ENCODE measurements at places on chromosomes 6 and 20.

DNA sequence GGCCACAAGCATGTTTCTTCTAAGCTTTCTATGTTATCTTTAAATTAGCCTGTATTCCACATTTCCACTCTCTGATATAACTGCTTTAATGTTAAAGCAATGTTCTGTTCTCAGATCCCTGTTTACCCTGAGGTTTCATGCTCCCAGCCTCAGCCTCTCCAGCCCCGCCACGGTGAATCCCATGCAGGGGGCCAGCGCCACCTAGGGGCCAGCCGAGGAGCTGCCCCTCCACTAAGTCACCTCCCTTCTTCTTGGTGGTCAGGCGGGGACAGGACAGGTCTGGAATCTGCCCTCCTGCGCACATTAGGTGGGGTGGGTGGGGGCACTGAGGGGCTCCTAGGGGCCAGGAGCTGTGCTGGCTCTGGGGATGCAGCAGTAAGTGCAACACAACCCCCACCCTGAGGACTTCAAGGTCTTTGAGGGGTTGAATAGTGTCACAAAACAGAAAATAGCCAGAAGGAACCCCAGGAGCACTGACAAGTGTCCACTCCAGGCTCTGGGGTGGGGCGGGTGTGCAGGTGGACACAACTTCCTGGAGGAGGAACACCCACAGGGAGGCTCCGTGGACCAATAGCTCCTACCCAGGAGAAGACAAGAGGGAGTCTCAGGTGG lies 61.6 kb downstream of the RAB44 start:
- no peak for DNase-seq

- DNase-seq, result no peak
These were observed 89.1 kb downstream of the AFG1L start for GRCh38 chr6:108383981-108384380.

- no peak for DNase-seq
These were observed 53.2 kb downstream of the CRYBG1 start for GRCh38 chr6:106413722-106414121.

- no peak for DNase-seq
These were observed 5.5 kb downstream of the CASP8AP2 start for GRCh38 chr6:89834884-89835792.

DNA sequence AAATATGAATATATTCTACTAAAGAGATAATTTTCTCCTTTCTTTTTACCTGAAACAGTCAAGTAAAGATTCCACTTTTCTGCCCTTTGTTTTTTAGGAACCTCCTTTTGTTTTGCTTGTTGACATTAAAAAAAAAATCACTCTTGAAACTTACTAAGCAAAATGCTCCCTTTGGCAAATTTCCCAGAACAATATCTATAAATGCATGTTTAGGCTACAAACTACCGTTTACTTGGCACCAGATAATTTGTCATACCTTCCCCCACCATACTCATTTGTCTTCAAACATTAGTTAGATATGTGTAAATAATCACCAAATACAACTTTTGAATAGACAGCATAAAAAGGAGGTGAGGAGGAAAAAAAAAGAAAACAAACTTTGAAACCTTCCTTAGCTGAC lies 604.7 kb downstream of the RFPL4B start:
- no peak for DNase-seq

DNA sequence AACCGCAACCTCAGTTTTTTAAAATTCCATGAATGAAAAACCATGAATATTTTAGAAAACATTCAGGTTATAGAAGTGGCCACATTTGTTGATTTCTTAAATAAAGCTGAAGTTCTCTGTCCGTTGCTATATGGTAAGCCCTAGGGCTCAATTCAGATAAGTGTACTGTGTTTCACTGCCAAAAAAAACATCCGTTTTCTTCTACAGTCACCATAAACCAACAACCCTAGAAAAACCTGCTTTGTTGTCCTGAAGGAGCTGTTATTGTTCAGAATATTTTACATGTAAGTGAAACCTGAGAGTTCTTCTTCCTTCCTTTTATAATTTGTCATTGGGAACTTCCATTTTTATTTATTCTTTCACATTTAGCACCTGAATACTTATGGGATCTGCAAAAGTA lies 274.1 kb downstream of the TFAP2A start:
- DNase-seq, result no peak

DNA sequence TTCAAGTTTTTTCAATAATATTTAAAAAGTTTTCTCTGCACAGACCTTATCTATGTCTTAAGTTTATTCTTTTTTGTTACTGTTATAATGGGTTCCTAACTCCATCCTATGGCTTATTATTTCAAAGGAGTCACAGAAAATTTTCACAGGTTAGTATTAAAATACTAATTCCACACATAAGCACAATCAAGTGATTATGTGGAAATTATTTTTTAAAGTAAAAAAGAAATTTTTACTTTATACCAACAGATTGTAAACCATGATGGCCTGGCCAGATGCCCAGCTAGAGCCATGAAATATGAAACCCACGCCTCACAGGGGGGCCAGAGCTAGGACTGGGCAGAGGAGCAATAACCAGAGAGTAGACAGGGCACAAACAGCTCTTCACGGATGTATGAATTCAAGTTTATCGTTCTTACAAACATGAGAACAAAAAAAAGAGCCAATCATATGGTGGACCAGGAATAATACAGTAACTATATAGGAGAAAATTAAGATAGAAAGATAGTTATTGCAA lies 34.0 kb downstream of the NUDT3 start:
- DNase-seq, result no peak

DNA sequence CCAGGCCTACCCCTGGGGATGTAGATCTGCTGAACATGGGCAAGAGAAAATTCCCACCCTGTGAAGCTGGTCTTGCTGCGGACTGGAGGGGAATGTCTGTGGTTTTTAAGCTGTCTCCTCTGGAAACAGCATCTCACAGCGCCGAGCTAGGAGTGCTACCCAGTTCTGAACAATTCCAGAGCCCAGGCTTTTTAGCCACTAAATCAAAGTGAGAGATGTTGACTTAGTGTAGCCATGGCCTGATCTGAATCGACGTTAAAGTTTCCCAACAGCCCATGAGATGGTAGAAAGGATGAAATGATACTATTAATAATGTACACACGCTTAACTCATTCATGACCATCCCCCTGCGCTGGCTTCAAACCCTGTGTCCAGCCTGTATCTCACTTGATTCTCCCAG lies 63.7 kb downstream of the KCNB1 start:
- no peak for DNase-seq

- no peak for DNase-seq
These were observed 34.8 kb downstream of the MYLIP start for GRCh38 chr6:16163535-16164300.

DNA sequence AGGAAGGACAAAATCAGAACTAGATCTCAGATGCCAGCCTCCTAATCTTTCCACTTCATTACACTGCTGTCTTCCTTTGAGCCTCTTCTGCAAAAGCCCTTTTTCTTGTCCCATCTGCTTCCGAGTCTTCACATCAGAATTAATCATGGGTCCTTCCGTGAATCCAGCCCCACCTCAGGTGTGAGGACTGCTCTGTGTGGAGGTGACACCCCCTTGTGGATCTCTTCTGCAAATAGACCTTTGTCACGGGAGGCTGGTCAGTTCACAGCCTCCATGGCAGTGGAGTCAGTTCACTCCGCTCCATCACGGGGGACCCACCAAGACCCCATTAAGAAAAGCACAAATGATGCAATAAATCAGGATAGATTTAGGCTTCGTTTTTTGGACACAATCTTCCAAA lies 171.1 kb downstream of the ADAT2 start:
- no peak for DNase-seq

DNA sequence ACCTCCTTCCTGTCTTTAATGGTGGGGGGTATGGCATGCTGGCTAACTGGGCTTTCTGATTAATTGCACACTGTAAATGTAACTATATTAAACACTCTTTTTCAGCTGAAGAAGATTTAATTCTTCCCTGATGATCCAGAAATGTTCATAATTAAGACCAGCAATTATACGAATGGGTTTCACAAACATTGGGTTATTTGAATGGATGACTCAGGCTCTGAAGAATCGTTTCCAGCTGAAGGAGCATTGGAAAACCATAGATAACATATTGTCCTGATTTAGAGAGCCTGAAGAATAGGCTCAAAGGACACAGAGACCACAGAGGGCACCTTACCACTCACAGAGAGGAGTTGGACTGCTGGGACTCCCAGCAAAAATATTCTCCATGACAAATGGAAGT lies 130.7 kb upstream of the SSTR4 start:
- no peak for DNase-seq

DNA sequence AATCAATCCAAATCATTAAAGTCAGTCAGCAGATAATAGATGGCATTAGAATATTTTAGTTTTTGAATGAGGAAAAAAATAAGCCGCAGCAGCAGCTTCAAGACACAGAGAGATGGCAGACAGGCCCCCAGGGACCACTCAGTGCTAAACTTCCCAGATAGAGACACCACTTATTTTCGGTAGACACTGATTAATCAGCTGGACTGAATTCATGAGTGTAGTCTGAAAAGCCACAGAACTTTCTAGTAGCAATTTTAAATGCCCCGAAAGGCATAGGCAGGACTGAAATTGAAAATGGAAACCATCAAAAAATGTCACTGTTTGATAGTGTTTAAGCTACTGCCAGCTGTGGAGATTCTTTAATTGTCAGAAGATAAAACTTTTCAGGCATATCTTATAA lies 3.1 kb upstream of the CLDN20 start:
- no peak for DNase-seq

DNA sequence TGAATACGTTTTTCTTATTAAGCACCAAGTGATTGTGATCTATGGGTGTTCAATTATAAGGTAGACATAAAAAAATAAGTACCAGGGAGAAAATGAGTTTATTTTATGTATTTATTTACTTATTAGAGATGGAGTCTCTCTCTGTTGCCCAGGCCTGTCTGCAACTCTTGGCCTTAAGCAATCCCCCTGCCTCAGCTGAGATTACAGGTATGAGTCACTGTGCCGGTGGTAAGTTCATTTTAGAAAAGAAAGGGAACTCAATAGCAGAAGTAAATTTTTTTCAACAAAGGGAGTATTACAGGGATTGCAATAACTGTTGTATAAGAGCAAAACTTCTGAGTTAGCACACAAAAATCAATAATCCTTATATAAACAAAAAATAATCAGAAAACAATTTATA lies 98.7 kb upstream of the FUT9 start:
- no peak for DNase-seq

GRCh38 chr6:30879684-30880427 lies 4.5 kb upstream of the DDR1 start:
- DNase-seq, result no peak

DNA sequence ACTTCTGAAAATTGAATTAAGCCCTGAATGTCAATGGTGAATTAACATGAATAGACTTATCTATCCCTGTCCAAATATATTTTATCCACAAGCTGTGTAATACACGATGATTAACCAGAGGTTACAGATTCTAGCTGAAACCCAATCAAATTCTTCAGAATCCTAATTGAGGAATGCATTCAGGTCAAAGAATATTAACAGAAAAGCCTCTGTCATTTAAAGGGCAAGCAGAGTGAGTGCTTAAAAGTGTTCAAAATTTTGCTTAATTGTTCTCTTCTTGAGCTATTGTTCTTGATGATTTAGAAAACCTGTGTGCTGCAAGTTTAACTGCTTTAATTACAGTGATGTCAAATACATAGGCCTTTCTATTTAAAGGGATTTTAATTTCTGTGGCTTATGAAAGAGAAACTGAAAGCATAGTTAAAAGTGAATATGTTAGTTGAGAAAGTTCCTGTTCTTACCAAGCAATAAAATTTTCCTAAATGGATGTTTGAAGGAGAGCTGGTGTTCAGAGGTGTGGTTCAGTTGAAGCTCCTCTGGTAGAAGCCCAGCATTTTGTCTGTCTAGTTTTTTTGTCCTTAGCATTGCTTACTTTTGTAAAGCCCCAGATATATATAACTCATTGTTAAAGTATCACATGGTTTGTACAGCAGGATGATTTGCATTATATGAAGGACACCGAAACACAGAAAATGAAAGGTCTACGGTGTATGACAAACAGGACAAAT lies 466.3 kb upstream of the PLCB4 start:
- no peak for DNase-seq

DNA sequence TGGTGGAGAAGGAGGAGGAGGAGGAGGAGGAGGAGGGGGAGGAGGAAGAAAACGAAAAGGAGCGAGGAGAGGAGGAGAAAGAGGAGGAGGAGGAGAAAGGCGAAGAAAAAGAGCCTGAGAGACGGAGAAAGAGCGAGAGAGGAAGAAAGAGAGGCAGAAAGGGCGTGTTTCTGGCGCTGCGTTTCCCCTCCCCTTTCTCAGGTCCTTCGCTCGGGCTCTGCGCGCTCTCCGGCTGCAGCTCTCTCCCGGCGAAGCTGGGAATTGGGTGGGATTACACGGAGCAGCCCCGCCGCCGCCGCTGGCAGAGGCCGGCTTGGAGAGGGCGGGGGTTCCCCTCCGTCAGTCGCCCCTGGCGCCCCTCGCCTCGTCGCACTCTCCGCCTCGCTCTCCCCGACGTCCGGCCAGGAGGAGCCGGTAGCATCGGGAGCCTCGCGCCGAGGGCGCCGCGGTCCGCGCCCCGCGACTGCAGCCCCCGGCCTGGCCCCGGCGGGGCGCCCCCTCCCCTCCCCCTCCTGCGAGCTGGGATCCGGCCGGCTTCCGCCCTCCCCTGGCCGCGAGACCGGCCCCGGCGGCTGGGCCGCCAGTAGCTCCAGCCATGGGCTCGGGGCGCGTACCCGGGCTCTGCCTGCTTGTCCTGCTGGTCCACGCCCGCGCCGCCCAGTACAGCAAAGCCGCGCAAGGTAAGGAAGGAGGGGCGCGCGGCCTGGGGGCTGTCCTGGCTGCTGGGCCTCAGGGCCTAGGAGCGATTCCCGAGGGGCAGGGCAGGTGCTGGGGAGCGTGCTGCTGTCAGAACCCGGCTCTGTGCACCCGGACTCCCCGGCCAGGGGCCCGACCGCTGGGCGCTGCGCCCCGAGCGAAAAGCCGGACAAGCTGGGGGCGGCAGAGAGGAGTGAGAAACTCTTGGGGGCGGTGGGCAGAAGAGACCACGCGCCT lies at the start of gene SCUBE3:
Gene SCUBE3, plus strand, starts transcription at position 133 of the 933 bp plus-strand sequence. Its CDS starts 463 bp downstream, at position 596.
- DNase-seq, result no peak

DNA sequence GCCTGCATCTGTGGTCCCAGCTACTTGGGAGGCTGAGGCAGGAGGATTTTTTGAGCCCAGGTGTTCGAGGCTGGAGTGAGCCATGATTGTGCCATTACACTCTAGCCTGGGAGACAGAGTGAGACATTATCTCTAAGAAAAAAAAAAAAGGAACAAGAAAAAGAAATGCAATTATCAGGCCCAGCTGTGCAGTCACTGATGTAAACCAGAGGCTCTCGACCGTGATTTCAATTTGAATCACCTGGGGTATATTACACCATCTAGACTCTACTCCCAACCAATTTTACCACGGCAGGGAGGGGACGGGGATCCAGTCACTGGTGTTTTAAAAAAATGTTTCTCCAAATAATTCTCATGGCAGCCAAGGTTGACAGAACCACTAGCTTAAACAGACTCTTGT lies 48.8 kb upstream of the NKX2-2 start:
- no peak for DNase-seq

GRCh38 chr6:14283600-14284235 lies 166.1 kb downstream of the CD83 start:
- DNase-seq, result no peak

DNA sequence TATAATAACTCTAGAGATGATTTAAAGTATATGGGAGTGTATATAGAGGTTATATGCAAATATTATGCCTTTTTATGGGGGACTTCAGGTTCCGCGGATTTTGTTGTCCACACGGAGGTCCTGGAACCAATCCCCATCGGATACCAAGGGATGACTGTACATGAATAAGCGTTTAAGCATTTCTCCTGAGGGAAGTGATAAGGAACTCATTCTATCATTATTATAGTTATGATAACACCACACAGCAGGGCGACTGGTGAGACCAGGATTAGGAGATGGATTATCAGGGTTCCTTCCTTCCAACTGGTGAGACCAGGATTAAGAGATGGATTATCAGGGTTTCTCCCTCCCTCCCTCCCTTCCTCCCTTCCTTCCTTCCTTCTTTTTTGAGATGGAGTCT lies 6.6 kb downstream of the ECI2 start:
- DNase-seq, result no peak

- no peak for DNase-seq
These were observed 136.3 kb downstream of the PREX1 start for GRCh38 chr20:48691523-48691922.
